ENCODE measurements at places on chromosomes 12 and 14.

GRCh38 chr12:128928361-128928760 is 75.1 kb downstream of the GLT1D1 start:
- DNase-seq, result no peak

DNA sequence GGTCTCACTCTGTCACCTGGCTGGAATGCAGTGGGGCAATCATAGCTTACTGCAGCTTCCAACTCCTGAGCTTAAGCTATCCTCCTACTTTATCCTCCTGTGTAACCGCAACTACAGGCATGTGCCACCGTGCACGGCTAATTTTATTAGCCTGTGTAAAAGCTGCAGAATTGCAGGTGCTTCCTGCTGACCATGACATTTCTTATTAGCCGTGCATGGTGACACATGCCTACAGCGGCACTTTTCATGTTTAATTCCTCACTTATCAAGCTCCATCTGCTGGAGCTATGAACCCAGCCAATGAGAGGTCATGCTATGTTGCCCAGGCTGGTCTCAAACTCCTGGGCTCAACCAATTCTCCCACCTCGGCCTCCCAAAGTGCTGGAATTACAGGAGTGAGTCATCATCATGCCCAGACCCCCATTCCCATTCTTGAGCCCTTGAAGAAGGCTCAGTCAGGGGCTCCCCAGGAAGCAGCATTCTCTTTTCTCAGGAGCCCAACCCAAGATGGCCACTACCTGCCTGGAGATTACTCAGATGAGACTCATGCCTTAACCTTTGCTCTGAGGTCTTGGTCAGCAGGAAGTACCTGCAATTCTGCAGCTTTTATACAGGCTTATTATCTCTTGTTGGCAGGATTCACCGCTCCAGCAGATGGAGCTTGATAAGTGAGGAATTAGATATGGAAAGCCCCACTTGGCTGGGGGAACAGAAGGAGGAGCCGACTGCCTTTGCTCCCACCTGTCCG is 503.2 kb downstream of the MED13L start:
- no peak for DNase-seq

DNA sequence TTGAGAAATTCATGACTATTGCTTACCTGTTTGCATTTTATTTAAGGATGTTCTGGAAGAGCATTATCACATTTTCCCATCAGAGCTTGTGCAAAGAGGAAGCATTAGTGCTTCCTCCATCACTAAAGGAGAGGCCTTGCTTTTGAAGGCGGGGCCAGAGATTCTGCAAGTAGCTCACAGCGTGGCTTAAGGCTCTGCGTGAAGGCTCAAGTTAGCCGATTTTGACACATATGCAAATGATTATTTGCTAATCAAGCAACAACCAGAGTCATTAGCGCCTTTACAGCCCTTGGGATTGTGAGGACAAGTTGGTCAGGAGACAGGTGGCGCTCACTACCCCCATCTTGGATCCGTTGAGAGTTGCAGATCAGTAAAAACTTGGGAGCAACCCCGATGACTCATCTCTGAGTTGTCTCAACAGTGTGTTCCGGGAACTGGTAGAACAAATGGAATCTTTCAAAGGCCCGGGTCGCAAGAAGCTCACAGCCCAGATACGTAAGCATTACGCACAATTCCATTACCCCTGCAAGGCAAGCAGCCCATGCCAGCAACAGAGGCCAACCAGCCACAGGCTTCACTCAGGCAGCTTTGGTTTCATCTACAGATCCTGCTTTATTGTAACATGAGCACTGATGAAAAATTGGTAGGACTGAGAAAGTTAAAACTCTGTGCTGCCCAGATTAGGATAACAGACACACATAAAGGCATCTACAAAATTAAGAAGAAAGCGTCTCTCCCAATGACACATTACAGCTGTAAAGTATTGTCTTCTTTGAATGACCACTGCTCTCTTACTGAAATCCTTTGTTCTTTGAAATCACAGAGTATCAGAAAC is 34.9 kb upstream of the SPTSSA start:
- peak; percentile 37 for DNase-seq

DNA sequence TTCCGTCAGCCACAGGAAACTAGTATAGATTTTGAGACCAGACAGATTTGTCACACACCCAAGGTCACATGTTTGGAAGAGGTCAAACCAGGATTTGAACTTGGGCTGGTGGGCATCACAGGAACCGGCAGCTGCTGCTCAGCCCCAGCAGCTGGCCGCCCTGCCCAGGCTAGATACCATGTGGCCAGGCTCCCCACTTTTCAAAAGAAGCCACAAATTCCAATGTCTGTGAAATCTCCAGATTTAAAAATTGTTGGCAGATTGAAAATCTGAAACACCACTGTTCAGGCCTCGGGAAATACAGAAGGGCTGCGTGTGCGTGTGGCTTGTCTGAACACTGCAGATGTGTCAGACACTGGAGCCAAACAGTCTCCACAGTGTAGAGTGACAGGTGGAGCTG is 30.4 kb downstream of the MMAB start:
- no peak for DNase-seq

GRCh38 chr14:91545946-91546716 is 36.0 kb upstream of the PPP4R3A start:
- DNase-seq, result peak; percentile 33

DNA sequence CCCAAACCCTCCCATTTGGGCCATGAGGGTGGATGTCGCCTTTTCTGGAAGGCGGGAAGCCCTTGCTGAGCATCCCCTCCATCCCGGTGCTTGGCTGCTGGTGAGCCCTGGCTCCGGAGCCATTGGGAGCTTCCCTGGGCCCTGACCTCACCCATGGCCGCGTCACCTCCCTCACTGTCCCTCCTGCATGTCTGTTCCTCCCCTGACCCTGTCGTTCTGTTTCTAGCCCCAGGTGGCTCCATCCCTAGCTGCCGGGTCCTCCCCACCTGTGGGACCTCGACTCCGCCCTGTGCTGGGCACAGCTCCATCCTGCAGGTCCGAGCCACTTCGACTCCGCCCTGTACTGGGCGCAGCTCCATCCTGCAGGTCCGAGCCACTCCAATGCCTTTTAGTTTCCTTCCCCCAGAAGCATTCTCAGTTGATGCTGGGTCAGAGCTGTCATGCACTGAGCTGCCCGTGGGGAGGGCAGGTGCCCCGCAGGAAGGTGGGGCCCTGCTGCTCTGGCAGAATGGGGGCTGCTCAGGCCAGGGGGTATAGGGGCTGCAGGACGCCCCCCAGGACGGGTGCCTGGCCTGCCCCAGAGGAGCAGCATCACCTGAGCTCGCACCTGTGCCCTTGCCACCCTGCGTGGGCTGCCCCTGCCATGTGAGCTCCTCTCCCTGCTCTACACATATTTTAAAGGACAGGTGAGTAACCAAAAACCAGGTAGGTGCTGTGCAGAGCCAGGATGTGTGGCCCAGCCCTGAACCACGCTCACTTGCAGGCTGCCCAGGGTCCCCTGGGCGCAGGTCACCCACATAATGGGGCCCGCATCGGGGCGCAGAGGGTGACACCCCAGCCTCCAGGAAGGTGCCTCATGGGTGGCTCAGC is 19.0 kb downstream of the NOC4L start:
- DNase-seq, result no peak

DNA sequence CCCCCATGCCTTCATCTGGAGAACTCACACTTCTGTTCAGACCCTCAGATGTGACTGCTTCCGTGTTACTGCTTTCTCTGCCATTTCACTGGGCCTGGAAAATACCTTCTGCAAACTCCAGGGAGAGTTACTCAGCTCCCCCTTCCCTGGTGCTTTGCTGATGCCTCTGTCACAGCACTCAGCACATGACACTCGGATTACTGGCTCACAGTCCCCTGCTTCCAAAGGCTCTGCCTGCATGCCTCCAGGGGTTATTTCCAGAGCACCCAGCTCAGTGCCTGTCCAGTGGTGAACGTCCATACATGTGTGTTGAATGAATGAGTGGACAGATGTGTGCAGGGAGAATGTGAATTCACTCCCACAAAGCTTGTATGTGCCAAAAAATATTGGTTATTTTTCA is 237.2 kb upstream of the FKBP4 start:
- DNase-seq, result no peak

DNA sequence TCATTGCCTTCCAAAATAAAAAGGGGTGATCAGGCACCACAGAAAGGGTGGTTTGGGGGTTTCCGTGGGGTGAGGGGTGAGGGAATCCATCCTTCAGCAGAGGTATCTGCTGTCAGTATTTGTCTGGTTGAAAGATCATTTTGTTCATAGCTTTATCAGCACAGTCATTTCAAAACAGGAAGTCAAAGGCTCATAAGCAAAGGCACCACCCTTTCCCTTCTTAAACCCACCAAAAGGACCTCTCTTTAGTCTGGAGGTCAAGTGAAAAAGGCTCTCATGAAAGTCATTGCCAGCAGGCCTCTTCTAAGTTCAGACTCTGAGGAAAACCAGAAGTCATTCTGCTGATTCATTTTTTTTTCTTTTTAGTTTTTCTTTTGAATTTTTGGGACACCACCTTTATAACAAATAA is 6.2 kb downstream of the CHST11 start:
- DNase-seq, result no peak

- no peak for DNase-seq
Measured at GRCh38 chr12:45077251-45077650, 26.4 kb upstream of the DBX2 start.

GRCh38 chr12:114479831-114480230 is 73.9 kb upstream of the TBX5 start:
- DNase-seq, result no peak

DNA sequence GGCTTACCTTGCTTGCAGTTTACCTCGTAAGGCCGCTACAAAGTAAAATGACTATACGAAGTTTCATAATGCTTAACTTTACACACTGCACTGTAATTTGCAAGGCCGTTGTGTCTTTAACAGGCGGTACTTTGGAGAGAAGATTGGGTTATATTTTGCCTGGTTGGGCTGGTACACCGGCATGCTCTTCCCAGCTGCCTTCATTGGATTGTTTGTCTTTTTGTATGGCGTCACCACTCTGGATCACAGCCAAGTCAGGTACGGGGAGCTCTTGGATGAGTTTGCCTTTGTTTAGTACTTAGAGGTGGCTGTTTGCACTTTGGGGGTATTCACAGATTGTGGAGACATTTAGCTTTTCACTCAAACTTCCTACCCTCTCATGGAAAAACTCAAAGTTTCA is 167.8 kb downstream of the SLC5A8 start:
- no peak for DNase-seq

DNA sequence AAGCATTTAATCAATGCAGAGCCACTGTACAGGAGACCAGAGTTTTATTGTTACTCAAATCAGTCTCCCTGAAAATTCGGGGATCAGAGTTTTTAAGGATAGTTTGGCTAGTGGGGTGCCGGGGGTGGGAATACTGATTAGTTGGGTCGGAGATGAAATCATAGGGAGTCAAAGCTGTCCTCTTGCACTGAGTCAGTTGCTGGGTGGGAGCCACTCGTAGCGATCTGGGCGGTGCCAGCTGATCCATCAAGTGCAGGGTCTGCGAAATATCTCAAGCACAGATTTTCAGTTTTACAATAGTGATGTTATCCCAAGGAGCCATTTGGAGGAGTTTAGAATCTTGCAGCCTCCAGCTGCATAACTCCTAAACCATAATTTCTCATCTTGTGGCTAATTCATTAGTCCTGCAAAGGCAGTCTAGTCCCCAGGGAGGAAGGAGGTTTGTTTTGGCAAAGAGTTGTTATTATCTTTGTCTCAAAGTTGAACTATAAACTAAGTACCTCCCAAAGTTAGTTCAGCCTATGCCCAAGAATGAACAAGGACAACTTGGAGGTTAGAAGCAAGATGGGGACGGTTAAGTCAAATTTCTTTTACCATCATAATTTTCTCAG is 169.4 kb upstream of the PLEKHG7 start:
- no peak for DNase-seq

- no peak for DNase-seq
Measured at GRCh38 chr14:71452539-71452938, 479.7 kb upstream of the RGS6 start.

DNA sequence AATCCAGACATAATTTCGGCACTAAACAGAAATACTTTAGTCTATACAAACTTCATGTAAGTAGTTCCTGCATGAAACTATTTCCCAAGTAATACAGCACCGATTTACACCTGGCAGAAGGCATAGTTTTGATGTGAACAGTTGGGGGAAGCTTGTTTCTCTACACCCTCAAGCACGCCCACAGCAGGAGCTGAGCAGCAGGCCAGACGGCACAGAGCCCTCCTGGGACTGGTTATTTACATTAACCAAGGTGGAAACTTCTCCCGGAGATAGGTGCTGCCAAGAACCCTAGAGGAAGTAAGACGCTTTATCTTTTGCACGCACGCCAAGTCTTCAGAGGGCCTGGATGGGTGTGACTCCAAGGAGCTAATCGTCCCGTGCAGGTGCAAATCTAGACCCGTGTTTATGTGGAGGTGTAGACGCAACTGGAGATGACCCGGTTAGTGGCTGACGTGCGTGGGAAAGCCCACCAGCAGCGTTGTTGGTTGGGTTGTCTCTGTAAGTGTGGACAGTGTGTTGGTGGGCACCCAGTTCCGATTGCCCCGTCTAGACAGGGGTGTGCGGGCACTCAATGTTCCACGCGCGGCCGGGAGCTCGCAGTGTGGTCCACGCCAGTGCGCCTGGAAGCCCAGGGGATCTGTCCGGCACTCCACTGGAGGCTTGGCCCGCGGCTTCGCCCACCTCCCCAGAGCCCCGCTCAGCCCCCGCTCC is 767 bp upstream of the TCP11L2 start:
- peak; percentile 24 for DNase-seq

GRCh38 chr14:75720842-75721498 is 59.9 kb downstream of the TTLL5 start:
- DNase-seq, result no peak

- DNase-seq, result no peak
Measured at GRCh38 chr12:89468648-89469326, 55.8 kb downstream of the GALNT4 start.

DNA sequence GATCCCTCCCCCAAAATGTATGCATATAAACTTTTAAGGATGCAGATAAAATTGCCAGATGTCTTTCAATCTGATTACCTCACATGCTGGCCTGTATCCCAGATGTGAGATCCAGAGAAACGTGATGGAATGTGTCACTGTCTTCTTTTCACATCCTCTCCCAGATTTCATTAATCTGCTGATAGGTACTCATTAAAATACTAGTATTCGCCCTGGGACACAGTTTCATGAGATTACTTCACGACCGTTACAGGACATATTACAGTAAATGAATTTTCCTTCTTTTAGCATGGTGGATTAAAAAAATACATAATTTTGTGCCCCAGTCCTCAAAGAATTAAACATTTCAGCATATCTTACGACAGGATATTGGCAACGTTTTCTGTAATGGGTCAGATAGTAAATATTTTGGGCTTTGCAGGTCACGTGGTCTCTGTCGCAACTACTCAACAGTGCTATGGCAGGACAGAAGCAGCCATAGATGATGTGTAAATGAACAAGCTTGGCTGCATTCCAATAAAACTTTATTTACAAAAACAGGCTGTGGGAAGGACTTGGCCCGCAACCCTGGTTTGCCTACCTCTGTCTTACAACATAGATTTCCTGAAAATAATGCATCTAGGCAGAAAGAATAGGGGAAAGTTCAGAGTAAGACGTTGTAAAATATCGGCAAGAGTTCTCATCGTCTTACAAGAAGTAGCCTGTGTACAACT is 156.0 kb upstream of the DIO3 start:
- no peak for DNase-seq

DNA sequence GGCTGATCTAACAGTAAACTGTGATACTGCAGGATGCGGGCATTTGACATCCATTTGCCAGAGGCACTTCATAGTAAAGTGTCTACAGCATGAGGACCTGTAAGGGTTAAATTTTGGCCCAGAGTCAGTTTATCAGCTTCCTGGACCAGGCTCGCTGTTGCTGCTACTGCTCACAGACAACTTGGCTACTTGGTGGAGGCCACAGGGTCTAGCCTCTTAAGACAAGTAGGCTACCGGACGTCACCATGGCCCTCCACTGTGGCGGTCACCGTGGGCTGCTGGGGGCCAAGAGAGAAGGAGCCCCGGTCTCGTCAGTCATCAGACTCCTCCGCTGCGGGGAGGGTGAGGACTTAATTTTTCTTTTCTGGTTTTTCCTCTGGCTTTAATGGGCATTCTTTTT is 117.3 kb upstream of the PZP start:
- no peak for DNase-seq
